ENCODE measurements at places on chromosomes 4 and X.

GRCh38 chr4:89469930-89470375 lies 162.4 kb upstream of the GPRIN3 start:
- peak; percentile 70 for DNase-seq

DNA sequence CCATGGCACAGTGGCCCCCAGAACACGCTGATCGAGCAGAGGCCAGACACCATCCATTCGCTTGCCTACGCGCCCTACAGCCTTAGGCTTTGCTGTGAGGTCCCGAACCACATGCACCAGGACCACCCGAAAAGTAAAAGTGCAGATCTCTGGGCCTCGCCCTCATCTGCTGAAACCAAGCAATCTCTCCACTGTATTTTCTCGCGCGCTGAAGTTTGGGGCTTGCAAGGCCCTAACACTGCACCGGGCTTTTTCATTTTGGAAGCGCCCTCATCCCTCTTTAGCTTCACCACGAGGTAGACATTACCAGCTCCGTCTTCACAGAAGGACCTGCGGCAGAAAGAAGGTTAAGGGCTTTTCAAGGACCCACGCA lies 21.2 kb downstream of the NKX3-2 start:
- DNase-seq = no peak

- no peak for DNase-seq
These were observed 45.9 kb upstream of the NUDT6 start for GRCh38 chr4:122968227-122968812.

DNA sequence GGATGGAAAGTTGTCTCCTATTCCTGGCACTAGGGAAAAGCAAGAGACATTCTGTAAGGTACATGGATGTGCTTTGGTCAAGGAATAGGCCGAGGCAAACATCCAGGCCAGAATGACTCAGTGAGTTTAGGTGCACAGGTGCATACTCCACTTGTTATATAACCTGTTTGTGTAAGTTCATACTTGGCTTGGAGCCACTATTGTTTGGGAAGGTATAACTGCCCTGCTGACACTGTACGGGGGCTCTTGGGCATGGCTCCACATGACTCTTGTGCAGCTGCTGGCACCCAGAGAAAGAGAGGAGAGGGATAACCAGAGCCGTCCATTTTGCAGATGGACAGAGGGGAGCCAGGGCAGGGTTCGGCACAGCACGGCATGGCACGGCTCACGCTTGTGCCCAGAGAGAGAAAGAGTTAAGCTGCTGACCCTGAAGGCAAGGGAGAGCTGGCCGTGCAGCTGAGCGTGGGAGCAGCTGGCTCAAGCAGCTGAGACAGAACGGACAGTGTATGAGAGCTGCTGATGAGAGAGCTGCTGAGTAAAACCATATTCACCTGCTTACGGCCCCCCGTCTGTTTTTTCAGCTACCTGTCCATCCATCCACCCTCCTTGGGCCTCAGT lies 98.0 kb downstream of the SLC2A9 start:
- no peak for DNase-seq

- DNase-seq = no peak
These were observed 969.5 kb downstream of the PCDH18 start for GRCh38 chr4:136562834-136563233.

- no peak for DNase-seq
These were observed 39.4 kb upstream of the GPC3 start for GRCh38 chrX:134024686-134025377.

DNA sequence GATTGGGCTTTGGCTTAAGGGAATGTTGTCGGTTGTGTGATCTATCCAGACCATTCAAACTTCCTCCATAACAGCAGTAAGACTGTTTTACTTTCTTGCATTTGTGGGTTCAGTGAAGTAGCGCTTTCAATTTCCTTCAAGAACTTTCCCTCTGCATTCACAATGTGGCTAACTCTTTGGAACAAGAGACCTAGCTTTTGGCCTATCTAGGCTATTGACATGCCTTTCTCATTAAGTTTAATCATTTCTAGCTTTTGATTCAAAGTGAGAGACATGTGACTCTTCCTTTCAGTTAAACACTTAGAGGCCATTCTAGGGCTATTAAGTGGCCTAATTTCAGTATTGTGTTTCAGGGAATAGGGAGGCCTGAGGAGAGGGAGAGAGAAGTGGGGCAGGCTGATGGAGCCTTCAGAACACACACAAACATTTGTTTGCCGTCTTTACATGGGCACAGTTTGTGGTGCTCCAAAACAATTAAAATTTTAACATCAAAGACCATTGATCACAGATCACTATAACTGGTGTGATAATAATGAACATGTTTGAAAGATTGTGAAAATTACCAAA lies 34.1 kb downstream of the ADH5 start:
- no peak for DNase-seq
